ENCODE measurements at places on chromosomes 7 and 10.

DNA sequence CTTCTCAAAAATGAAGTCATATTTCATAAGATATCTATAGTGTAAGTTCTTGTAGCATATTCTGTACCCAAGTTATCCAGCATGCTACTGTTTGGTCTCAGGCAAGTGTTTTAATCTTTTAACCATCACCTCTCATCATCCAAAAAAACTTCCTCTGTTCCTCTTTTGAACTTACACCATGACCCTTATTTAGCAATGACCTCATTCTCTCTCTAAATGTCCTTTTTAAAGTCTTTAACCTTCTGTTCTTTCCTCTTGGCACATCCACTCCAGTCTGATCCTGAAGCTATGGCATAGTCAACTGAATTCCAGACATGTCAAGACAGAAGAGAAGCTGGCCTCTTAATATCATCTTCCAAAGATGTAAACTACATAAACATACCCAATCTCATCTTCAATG, 26.2 kb downstream of the PPP3CB start:
- DNase-seq: no peak

GRCh38 chr7:34949361-34949760, 87.9 kb downstream of the DPY19L1 start:
- DNase-seq: no peak

GRCh38 chr10:101887775-101888174, 44.2 kb upstream of the KCNIP2 start:
- DNase-seq: no peak

- DNase-seq: no peak
Measured at GRCh38 chr7:89623018-89623672, 531.1 kb upstream of the STEAP1 start.

GRCh38 chr7:133268355-133268754, 15.5 kb downstream of the EXOC4 start:
- no peak for DNase-seq

DNA sequence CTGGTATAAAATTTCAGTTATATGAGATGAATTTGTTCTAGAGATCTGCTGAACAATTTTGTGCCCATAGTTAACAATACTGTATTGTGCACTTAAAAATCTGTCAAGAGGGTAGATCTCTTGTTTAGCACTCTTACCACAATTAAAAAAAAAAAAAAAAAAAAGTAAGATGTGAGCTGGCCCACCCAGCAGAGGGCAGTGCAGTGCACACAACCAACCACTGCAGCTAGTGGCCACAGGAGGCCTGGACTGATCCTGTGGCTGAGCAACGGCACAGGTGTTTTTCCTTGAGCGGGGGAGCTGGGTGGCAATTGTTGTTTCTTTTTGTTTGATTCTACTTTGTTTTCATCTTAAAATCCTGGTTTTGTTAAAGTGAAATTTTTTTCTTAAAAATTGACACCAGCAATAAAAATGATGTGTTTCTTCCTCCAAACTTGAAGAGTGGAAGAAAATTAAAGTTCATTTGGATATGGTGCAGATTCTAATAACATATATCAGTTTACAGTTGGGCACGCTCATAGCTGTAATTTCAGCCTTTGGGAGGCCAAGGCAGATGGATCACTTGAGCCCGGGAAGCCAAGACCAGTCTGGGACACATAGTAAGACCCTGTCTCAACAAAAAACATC, 171.1 kb upstream of the TBX20 start:
- DNase-seq: peak; percentile 15

DNA sequence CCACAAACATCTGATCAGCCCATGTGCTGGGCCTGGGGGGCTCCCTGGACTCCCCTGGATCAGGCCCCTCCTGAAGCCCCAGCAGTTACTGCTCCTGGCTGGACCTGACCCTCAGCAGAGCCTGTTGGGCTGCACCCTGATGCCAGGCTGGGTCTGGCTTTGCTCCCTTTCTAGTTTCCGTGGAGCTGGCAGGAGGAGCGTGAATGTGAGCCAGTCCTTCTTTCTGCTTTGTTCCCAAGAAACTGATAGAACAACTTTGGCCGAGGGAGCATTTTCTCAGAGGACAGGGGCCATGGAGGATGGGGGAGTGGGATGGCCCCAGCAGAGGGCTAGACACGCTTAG, 128.2 kb downstream of the NEURL1 start:
- DNase-seq: no peak

- DNase-seq: no peak
Measured at GRCh38 chr10:62182595-62182994, 86.0 kb downstream of the RTKN2 start.

DNA sequence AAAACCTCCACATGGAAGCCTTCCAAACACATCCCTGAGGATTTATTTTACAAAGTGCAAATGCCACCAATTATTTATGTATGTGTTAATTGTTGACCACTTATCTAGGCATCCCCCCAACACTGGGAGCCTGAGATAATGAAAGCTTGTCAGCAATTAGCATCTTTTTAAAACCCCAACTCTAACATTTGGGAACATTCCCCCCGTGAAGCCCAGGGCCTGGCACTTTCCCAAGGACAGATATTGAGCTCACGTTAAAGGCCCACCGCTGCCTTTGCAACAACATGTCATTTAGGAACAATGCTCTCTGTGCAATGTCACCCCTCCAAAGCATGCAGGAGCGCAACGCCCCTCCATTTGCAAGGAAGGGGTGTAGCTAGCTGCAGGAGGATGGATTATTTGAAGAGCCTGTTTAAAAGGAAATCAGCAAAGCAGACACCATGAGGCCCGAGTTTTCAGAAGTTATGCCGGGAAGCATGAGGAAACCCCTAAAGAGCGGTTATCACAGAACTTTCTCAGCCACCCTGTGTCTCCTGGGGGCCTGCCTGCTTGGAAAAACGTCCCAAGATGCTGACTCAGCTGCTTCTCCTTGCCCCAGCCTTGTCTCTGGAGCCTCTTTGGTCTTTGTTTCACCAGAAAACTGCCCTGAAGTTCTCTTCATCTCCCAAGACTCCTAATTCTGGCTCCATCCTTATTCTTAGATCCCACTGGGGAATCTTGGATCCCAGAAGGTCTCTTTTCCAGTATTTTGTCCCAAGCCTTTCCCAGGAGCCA, 444.1 kb downstream of the GRID1 start:
- no peak for DNase-seq

GRCh38 chr10:14325325-14325955, 5.3 kb downstream of the FRMD4A start:
- no peak for DNase-seq

DNA sequence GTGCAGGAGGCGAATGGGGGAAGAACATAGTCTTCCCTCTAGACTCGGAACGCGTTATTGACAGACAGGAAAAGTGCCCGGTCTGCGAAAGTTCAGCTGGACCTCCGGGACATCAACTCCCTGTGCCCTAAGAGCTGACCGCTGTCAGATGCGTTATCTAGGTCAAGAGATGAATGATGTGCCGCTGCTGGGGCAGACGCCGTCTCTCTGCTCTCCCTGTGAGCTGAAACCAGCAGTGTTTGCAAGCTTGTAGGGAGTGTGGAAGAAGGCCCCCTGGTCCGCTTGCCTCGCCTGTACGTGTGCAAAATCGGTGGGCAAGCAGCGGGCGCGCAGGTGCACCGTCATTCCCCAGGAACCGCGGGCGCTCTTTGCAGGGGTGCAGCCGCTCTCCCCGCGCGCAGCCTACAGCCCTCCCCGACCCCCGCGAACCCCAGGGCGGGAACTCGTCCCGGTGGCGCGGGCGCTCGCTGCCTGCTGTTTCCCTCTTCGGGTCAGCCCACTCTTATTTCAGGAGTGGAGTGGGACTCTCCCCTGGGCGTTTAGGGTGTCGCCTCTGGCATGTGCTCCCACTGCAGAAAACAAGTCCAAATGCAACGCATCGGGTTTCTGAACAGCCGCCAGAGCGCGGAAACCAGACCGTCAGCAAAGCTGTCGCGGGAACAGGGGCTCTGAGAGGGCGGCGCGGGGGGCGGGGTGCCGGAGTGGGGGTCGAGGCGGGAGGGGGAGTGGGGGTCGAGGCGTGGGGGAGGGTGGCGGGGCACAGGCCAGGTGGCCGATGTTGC, 1.8 kb upstream of the PFKFB3 start:
- no peak for DNase-seq

GRCh38 chr7:9776900-9777299, 1196.8 kb upstream of the PHF14 start:
- DNase-seq: no peak

DNA sequence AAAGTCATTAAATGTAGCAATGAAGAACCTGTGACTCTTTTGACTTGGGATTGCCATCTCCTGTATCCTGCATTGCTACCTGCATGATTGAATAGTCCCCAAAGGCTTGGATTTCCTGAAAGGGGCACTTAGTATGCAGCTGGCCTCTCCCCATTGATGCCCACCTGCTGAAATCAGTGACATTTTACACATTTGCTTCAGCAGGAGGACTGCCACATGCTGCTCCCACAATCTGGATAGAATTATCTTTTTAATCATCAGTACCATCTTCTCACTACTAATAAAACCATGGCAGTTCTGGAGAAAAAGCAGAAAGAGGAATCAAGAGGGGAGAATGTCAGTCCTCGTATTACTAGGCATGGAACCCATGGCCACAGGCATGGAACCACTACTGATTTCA, 67.8 kb downstream of the SLC13A1 start:
- DNase-seq: no peak

DNA sequence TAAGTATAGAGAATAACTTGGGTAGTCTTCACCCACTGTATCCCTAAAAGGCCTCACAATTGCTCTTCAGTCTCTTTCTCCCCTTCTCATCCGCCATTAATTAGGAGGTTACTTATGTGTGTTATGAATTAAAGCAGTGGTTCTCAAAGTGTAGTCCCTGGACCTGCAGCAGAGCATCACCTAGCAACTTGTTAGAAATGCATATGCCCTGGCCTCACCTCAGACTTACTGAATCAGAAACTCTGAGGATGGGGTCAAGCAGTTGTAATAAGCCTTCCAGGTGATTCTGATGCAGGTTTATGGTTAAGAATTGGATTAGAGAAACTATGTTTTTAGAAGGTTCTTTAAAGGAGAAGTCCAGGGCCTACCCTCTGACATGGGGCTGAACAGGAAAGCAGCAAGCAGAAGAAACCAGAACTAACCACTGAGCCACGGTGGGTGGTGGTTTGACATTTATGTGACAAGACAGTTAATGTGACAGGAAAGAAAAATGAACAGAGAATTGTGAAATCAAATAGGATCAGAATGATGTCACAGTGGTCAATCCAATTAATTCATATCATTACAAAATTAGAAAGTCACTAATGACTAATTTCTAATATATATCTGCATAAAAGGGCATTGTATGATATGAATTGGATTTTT, 37.6 kb downstream of the ENTPD1 start:
- no peak for DNase-seq

- DNase-seq: peak; percentile 62
Measured at GRCh38 chr10:79375321-79376077, 28.2 kb downstream of the PPIF start.

GRCh38 chr7:91068136-91068795, 196.0 kb upstream of the FZD1 start:
- DNase-seq: no peak

Measured in smooth muscle cell of the brain vasculature (primary cell).